ENCODE measurements at places on chromosomes 12 and 14. TPM values are rescaled to one million over a fixed set of nuclear protein-coding genes. Genes with fewer than 3 reads are reported as not detected.

- peak; percentile 80 for DNase-seq
Observed at GRCh38 chr12:124804011-124804621, 59.5 kb downstream of the SCARB1 start.

- DNase-seq = no peak
Observed at GRCh38 chr14:65336191-65336591, 76.3 kb upstream of the FUT8 start.

DNA sequence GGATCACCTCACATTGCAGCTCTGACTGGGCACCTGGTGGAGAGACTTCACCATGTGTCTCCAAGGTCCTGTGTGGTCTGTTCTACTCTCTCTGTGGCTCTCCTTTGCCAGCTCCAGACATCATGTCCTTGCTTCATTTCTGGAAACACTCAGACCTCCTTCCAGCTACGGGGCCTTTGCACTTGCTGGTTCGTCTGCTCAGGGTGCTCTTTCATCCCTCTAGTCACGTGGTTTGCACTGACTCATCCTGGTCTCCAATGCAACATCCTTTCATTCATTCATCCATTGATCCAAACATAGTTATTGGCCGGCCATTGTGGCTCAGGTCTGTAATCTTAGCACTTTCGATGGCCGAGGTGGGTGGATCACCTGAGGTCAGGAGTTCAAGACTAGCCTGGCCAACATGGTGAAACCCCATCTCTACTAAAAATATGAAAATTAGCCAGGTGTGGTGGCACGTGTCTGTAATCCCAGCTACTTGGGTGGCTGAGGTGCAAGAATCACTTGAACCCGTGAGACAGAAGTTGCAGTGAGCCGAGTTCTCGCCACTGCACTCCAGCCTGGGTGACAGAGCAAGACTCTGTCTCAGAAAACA is 23.9 kb upstream of the CCDC63 start:
- no peak for DNase-seq

KERA gene
- not detected for polyA plus RNA-seq
